ENCODE measurements at places on chromosomes 13 and 19.

DNA sequence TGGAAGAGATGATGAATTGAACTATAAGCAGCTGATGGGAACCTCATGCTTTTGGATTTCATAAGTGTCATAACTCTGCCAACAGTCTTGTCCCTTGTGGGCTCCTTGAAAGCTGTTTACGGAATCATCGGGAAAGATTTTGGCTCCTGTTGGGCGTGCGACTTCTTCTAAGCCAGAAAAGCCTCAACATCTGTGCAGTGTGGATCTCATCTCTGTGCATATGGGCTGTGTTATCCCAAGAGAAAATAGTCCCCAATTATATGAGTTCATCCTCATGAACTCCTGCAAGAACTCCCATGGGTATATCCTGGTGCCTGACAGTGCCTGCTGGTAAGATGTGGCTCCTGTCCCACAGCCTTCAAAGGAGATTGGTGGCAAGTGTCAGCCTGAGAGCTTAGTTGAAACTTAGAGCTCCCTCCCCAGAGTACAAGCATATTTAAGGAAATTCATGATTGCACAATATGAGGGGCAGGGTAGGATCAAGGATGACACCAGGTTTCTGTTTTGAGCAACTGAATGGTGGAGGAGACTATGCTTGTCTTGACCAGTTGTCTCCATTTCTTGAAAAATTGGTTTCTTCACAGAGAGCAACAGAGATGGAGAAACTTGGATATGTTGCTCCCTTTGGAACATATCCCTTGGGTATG is 243.5 kb downstream of the ITGBL1 start:
- no peak for DNase-seq

DNA sequence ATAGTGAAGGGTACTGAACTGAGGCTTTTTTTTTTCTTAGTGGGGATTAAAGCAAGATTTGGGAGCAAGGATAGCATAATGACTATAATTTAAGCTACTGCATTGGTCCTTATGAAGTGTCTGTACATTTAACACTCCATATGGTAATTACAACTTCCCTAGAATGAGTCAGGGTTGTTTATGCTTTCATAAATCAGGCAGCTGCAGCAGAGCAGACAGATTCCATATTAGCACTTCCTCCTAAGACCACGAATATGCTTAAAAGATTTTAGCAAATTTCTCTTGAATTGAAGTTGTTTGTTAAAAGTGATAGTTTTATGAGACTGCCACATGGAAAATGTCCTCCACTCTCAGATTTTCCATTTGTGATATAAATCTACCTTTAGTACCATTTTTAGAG is 401.1 kb upstream of the SPRY2 start:
- no peak for DNase-seq

DNA sequence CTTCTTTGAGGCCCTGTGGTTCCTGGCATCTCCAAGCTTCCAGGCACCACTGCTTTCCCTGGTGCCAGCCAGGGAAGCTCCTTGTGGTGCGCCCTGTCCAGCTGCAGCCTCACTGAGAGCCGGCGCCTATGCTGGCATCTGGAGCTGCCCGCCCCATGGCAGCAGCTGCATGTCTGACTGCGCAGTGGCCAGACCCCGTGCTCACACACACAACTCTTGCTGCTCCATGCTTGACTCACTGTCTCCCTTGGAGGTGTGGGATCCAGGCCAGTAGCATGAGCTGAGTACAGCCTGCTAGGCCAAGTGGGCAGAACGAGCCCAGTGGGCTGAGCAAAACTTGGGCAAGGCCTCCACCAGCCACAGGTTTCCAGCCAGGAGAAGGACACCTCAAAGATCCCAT is 11.5 kb upstream of the SUPT20H start:
- no peak for DNase-seq

GRCh38 chr19:39104186-39104596 is 20.0 kb downstream of the ACP7 start:
- DNase-seq, result no peak

- DNase-seq, result no peak
Observed at GRCh38 chr13:52104624-52105023, 24.2 kb downstream of the NEK5 start.

- DNase-seq, result no peak
Observed at GRCh38 chr13:28735481-28736029, 16.8 kb upstream of the SLC46A3 start.

DNA sequence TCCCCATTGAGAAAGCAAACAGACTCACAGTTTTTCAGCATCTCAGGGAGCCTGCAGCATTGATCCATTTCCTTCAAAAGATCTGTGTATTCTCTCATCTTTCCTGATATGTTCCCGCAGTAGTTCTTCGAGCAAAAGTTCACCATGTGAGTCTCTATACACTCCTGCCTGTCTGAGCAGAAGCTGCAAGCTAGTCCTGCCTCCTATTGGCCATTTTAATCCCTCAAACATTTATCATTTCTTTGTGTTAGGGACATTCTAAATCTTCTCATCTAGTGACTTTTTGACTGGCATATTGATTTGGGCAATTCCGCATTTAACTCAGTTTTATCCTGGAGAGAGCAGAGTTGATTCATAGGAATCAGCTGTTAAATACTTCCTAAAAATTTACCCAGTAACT is 660.4 kb upstream of the KLF12 start:
- no peak for DNase-seq

GRCh38 chr13:95207769-95208366 is 93.4 kb downstream of the ABCC4 start:
- no peak for DNase-seq

DNA sequence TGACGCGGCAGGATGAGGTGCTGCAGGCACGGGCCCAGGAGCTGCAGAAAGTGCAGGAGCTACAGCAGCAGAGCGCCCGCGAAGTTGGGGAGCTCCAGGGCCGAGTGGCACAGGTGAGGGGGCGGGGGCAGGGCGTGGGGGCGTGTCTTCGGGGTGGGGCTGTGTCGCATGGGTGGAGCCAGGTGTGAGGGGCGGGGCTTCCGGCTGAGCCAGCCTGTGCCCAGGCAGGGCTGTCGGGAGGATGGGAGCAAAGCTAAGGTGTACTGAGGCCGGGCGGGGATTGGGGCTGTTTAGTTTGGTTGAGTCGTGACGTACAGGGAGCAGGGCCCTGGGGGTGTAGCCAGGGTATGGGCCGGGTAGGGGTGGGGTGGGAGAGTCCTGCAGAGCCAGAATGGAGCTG is 62.3 kb downstream of the KCNC3 start:
- no peak for DNase-seq

GRCh38 chr13:60441761-60442160 is 44.7 kb downstream of the TDRD3 start:
- DNase-seq, result no peak

- DNase-seq, result peak; percentile 39
Observed at GRCh38 chr19:10565028-10565566, 713 bp downstream of the KRI1 start.

DNA sequence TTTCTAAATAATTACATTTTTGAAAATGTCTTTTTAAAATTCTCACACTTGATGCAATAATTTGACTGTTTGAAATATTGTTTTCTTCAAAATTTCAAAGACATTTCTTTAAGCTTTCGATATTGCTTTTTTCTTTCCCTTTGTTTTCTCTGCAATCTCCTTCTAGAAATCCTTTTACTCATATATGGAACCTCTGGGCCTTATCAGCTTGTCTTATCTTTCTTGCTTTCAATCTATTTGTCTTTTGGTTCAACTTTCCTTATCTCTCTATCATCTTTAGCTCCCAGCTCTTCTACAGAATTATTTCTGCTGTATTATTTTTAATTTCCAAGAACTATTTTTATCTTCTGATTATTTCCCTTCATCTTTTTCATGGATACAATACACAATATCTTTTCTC is 80.7 kb upstream of the DIAPH3 start:
- no peak for DNase-seq

GRCh38 chr19:30442674-30443073 is 70.5 kb downstream of the ZNF536 start:
- no peak for DNase-seq

GRCh38 chr13:82294226-82294625 is 1588.0 kb downstream of the SLITRK1 start:
- no peak for DNase-seq

DNA sequence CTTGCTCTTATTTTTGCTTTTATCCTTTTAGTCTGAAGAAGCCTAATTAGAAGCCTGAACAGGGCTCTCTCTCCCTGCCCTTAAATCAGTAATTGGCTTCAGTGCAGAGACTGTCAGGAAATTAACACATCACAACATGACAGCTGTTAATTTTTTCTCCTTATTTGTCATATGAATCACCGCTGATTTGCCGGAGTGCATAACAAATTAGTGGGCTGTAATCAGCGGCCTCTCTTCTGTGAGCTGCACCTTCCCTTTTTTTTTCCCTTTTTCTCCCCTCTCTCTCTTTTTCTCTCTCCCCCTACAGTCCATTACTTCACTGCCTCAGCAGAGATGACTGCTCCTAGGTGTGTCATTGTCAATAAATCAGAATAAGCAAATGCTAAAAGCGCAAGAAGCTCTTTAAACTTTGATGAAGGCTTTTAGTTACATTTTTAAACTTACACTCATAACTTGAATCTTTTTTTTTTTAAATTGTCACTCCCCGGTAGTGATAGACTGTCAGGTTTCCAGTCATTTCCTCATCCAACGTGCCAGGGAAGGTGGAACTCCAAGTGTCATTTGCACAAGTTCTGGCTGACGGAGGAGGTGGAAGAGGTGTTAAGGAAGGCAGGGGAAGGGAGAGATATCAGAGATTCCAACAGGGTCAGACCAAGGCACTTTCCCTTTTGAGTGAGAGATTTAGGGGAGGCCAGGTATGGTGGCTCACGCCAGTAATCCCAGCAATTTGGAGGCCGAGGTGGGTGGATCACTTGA is 197.1 kb upstream of the TSHZ3 start:
- DNase-seq, result no peak

DNA sequence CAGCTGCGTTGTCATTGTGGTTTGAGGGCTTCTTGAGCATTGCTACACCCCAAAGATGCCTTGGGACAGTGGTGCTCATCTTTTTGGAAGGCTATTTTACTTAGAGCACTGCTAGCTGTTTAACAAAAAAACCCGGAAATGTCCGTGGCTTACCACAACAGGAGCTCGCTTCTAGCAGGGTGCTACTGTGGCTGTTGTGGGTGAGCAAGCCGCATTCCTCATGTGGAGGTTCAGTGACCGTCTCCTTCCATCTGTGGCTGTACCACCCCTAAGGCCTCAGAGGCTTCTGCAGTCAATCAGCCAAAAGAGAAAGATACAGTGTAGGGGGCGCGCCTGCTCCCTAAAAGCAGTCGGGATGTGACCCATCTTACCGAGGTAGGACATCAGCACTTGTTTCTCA is 1004.2 kb downstream of the UQCRFS1 start:
- DNase-seq, result no peak

DNA sequence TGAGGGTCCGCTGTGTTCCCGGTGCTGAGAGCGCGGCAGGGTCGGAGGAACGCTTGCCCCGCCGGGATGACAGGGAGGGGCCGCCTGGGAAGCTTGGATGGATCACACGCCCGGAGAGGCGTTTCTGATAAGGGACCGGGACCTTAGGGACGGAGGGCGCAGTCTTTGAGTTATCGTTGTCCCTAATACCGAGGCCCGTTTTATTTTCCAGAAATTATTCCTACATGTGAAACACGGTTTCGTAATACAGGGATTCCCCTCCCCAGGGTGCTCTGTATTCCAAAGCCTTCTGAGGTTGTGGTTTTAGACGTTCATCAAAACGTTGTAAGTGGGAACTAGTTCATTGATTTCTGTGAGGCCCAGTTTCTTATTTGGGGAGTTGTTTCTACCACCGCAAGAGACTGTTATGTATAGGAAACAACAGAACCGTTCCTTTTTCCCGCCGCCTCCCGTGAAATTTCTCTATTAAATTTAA is 752 bp downstream of the PDCD5 start:
- no peak for DNase-seq

- DNase-seq, result no peak
Observed at GRCh38 chr13:112688560-112689302, 1.1 kb upstream of the ATP11A start.

DNA sequence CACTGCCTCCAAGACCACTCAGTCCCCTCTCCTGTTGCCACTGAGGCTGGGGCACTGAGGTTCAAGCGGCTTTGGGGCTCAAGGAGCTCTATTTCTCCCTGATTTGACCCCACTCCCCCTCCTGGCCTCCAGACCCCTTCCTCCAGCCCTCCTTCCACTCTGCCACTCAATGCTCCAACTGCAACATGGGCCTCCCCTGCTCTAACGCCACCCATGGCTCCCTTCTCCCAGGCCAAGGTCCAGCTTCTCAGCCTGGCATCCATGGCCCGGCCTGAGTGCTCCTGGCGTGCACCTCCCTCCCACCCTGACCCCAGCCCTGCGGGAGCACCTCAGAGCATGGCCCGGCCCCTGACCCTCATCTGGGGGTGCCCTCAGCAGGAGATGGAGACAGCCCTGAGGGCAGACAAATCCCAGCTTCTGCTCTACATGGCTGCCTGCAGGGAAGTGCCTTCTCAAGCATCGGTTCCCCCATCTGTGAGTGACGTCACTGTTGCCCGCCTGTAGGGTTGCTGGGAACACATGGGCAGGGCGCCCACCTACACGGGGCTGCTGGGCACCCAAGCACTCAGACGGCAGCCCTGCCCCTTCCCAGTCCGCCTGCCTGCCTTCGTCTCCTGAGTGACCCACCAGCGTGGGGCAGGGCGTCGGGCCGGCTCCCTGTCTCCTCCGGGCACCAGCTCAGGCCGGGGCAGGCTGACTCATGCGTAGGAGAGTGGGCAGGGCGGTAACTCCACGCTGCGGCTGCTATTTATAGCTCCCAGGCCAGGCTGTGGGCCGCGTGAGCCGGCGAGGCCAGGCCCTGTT is 1.6 kb upstream of the DIRAS1 start:
- no peak for DNase-seq

DNA sequence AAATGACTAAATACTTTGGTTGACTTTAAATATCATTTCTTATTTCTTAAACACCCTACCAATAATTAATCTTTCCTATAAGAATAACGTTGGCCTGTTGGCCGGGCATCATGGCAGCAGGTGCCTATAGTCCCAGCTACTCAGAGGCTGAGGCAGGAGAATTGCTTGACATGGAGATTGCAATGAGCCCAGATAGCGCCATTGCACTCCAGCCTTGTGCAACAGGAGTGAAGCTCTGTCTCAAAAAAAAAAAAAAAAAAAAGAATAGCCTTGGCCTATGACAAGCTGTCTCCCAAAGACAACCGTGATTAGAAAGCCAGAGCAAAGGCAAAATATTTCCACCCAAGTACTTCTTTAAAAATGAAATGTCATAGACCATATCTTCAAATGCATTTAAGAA is 24.5 kb upstream of the KCTD4 start:
- DNase-seq, result no peak

DNA sequence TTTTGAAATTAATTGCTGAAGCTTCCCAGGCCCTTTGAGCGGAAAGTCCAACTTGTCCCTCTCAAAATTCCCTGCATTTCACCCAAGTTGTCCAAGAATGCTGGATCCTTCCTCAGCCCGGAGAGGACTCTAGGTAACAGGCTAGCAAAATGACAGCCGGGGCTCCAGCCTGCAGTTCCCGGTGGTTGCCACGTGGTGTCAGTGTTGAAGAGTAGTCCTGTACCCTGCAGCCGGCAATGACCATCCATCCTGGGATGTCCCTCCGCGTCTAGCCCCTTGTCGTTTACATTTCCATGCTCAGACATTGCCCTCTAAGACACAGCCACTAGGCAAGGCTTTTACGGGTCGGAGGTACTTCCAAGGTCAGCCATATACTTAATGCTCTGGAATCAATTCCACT is 31.4 kb upstream of the MTIF3 start:
- no peak for DNase-seq

- no peak for DNase-seq
Observed at GRCh38 chr13:77507931-77508776, 27.4 kb upstream of the SCEL start.

GRCh38 chr13:110648146-110648819 is 32.9 kb downstream of the NAXD start:
- no peak for DNase-seq

All from stimulated activated CD4-positive, alpha-beta T cell treated with anti-CD3 and anti-CD28 coated beads, Interleukin-15, amount 100 ng/mL, for 1 hour (primary cell).